Stimulated activated CD8-positive, alpha-beta memory T cell treated with anti-CD3 and anti-CD28 coated beads, Interleukin-15, amount 100 ng/mL, for 48 hours (primary cell): ENCODE measurements at places on chromosomes 4 and X.

GRCh38 chr4:153782581-153782980, 6.3 kb downstream of the SFRP2 start:
- DNase-seq: no peak

GRCh38 chrX:1213971-1214370, 1.5 kb upstream of the CRLF2 start:
- DNase-seq: no peak

DNA sequence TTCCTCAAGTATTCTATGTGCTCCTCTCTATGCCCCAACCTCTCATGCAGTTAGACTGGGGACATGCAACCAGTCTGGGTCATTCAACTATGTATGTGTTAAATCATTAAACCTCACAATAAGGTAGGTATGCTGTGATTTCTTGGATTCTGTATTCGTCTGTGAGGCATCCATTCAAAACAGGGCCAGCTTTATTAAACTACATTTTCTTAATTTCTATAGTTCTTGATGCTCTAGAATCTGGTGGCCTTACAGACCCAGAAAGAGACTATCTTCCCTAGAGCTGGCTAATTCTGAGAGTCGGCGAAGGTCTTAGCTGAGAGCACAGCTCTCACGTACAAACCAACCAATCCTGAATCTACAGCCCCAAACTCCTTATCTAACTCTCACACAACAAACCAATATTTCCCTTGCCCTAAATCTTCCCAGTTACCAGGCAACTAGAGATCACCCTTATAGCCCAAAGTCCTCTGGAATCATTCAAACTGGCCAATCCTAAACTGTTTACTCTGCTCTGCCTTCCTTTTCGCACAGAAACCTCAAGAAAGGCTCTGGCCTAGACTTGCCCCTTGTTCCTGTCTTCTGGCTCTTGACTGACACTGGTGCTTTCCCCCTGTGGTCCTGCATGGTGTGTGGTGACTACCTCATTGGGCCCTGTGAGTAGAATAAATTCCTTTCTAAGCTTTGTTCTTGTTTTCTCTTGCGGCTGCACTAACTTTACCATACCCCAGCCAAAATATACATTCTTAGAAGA, 203.5 kb upstream of the TET2 start:
- DNase-seq: no peak

DNA sequence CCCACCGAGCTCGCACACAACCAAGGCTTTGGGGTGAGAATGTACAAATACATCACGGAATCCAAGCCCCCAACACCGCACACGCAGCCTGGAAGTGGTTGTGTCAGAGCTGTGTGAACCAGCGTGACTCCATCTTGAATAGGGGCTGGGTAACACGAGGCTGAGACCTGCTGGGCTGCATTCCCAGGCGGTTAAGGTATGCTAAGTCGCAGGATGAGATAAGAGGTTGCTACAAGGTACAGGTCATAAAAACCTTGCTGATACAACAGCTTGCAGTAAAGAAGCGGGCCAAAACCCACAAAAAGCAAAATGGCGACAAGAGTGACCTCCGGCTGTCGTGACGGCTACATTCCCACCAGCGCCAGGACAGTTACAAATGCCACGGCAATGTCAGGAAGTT, 258.4 kb downstream of the DHRSX start:
- no peak for DNase-seq
